ENCODE measurements at places on chromosomes 7 and 10. TPM values are rescaled to one million over a fixed set of nuclear protein-coding genes. Genes with fewer than 3 reads are reported as not detected.

HYAL4 gene
- not detected for total RNA-seq

COX19 gene
- total RNA-seq: 23.7 TPM

LIPM gene
- total RNA-seq: not detected

PCLO gene
- total RNA-seq: 1.1 TPM

MYH16 gene
- total RNA-seq: not detected

UNCX gene
- total RNA-seq: not detected

CYP3A5 gene
- not detected for total RNA-seq

PRKG1 gene
- 67.3 TPM for total RNA-seq

PNLIPRP3 gene
- total RNA-seq: not detected

HOXA13 gene
- not detected for total RNA-seq

CDK1 gene
- total RNA-seq: 1.6 TPM

CPEB3 gene
- total RNA-seq: 1.9 TPM

ARMH3 gene
- total RNA-seq: 12.4 TPM

LRRC18 gene
- not detected for total RNA-seq

FIS1 gene
- 186 TPM for total RNA-seq

FAM237B gene
- total RNA-seq: not detected

BHLHA15 gene
- total RNA-seq: 0.27 TPM

UCN3 gene
- not detected for total RNA-seq

BAMBI gene
- 0.27 TPM for total RNA-seq

MMRN2 gene
- total RNA-seq: 0.27 TPM

HOXA7 gene
- total RNA-seq: 13.2 TPM

SPDYE16 gene
- under 0.01 TPM for total RNA-seq

PLCE1 gene
- total RNA-seq: under 0.01 TPM

ZNF365 gene
- under 0.01 TPM for total RNA-seq

KMT2C gene
- total RNA-seq: 33.1 TPM

TES gene
- total RNA-seq: 88.1 TPM

ANLN gene
- 4.3 TPM for total RNA-seq

TMEM225B gene
- total RNA-seq: 0.54 TPM

GIMAP6 gene
- total RNA-seq: 67.1 TPM

KIAA1549 gene
- total RNA-seq: 5.1 TPM

All from hematopoietic multipotent progenitor cell (in vitro differentiated cells).